Activated CD4-positive, alpha-beta T cell treated with anti-CD3 and anti-CD28 coated beads, Interleukin-2, Interleukin-6, amounts not matched to agents 100 ng/mL and 50 ng/mL, durations not matched to agents 16 hours and 8 hours (primary cell): ENCODE measurements at places on chromosomes 3 and 15.

DNA sequence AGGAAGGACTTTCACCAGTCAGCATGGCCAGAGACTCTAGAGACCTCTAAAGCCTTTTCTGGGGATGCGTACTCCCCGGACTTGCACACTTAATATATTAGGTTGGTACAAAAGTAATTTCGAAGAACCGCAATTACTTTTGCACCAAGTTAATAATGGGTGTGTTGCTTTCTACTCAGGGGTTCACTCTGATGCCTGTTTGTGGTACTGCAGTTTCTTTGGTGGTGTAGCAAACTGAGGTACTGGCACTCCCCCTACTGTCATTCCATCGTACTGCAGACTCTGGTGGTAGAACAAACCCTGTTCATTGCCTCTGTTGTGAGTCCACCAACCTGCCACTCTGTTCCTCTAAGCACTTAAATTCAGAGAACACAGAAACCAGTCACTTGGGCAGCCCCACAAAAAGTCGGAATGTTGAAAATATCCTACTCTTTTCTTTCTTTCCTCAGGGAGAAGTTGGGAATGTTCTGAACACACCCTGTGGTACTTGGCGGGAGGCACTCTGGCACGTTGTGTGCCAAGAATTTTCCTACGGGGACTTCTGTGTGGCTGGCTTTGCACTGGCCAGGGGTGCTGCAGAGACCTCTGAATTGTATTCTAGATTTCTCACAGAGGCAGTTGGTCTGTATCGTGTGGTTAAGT lies 46.3 kb downstream of the GABRG3 start:
- peak; percentile 72 for DNase-seq

DNA sequence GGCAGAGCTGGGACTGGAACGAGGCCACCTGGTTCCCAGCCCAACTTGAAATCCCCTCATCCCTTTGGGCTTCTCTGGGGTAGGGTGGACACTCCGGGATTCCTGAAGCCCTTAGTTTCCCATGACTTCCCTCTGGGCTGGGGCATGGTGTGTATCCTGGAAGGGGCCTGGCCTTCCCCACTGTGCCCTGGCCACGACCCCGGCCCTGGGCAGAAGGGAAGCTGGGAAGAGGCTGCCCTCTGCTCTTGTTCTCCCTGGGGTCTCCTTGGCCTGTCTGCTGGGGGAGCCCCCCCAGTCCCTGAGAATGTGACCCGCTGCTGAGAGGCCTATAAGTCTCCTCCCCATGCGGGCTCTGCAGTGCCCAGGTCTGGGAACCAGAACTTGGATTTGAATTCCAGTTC lies 104.9 kb downstream of the LINGO1 start:
- no peak for DNase-seq

- DNase-seq: no peak
Observed at GRCh38 chr3:160739079-160739478, 17.0 kb upstream of the PPM1L start.

DNA sequence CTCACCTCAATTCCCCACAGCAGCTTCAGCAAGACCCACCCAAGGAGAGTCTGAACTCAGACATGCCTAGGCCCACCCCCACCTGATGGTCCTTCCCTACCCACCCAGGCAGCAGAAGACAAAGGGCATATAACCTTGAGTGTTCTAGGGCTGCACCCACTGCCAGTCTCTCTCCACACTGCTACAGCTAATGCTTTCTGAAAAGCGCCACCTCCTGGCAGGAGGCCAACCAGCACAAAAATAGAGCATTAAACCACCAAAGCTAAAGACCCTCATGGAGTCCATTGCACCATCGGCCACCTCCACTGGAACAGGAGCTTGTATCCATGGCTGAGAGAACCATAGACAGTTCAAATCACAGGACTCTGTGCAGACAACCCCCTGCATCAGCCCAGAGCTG lies 11.3 kb upstream of the RPL39L start:
- DNase-seq: peak; percentile 60
